ENCODE measurements at places on chromosomes 1 and 21. TPM values are rescaled to one million over a fixed set of nuclear protein-coding genes. Genes with fewer than 3 reads are reported as not detected.

The MDM4 gene
- 22.5 TPM for total RNA-seq

The GPR25 gene
- total RNA-seq = not detected

The SAMD13 gene
- total RNA-seq = 2.4 TPM

The LIPI gene
- not detected for total RNA-seq

The AURKAIP1 gene
- 104 TPM for total RNA-seq

The MIXL1 gene
- not detected for total RNA-seq

All from vein endothelial cell (primary cell).